ENCODE measurements at places on chromosomes 12 and 14.

- DNase-seq, result peak; percentile 67
Measured at GRCh38 chr14:105294142-105294597, 6.6 kb downstream of the BRF1 start.

GRCh38 chr14:91770185-91770584 is 38.3 kb upstream of the CATSPERB start:
- DNase-seq, result no peak

GRCh38 chr14:34098045-34098984 is 147.4 kb upstream of the EGLN3 start:
- DNase-seq, result peak; percentile 53

DNA sequence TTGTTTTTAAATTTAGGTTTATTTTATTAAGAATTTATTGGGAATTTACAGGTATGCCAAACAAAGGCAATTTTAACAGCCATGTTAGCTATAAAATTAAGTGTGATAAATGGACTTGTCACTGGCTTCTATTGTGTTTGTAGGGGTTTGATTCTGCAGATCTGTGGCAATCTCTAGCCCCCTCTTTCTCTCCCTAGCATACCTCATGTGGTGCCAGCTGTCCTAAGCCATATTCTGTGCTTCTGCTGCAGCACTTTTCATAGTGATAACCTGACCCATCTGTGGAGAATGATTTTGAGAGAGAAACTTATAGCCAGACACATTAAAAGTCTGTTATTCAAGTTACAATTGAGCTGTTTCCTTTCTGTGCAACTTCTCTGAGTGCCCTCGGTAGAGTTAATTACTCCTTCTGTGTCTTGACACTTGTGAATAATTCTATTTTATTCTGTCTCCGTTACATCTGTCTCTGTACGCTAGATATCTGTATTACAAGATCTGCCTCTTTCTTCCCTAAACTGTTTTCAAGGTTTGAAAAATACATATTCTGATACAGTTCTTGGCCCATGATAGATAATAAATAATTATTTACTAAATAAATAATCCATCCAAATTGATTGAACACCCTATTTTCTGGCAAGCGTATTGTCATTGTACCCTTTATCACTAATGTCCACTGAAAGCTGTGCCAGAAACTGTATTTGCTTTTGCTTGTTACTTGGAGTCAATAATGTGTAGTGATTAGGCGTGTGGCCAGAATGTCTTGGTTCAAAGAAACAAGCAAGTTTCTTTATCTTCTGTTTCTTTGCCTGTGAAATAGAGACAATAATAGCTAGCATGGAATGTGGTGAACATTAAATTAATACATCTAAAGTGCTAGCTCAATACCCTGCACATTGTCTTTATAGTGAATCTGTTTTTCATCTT is 40.0 kb downstream of the FRS2 start:
- DNase-seq, result no peak

GRCh38 chr14:103943673-103944072 is 1.3 kb upstream of the RD3L start:
- no peak for DNase-seq

- no peak for DNase-seq
Measured at GRCh38 chr14:64706119-64706592, 1.9 kb downstream of the PLEKHG3 start.

DNA sequence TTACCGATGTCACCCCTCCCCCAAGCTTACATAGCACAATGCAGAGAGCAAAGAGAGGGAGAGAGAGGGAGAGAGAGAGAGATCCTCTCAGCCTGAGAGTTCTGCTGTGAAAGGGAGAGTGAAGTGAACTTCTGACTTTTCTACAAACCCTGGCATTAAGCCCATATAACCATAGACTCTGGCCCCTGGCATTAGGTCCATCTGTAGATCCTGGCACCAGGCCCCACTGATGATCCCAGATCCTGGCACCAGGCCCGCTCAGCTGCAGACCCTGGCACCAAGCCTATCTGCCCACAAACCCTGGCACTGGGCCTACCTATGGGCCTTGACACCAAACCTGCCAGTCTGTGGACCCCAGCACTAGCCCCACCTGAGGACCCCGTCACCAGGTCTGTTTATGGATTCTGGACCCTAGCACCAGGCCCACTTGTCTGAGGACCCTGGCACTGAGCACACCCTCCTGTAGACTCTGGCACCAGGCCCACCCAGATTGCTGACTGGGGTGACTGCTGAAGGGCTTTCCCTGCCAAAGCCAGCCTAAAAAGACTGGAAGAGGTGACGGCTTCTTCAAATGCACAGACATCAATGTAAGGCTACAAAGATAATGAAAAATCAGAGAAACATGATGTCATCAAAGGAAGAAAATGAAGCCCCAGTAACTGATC is 14.5 kb upstream of the KRT83 start:
- DNase-seq, result no peak

DNA sequence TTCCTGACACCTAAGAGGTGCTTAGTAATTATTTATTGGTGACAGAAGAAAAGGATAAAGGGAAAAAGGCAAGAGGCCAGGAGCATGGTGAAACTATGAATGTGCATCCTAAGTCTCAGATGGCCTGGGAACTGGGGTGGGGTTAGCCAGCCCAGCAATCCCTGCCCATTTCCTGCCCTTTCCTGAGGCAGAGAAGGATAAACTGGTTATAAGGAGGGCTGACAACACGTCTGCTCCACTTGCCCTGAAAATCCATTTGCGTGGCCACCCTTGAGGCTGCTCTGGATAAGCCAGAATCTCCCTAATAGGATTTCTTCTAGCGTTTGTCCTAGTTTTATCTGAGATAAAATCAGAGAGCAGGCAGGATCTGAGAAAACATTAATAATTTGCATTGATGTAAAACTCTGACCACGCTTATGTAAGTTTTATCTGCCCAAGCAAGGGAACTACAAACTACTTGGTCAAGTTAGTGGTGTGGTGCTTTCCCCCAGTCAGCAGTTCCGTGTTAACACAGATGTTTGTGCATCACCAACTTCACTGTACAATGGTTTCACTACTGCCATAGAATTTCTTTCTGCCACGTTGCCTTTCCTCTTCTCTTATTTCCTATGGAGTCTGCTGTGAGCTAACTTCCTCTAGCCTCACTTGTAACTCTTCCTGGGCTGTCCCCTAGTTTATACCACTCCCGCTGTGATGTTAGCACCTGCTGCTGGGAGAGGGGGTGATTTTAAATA is 392.7 kb downstream of the RPS29 start:
- DNase-seq, result no peak

DNA sequence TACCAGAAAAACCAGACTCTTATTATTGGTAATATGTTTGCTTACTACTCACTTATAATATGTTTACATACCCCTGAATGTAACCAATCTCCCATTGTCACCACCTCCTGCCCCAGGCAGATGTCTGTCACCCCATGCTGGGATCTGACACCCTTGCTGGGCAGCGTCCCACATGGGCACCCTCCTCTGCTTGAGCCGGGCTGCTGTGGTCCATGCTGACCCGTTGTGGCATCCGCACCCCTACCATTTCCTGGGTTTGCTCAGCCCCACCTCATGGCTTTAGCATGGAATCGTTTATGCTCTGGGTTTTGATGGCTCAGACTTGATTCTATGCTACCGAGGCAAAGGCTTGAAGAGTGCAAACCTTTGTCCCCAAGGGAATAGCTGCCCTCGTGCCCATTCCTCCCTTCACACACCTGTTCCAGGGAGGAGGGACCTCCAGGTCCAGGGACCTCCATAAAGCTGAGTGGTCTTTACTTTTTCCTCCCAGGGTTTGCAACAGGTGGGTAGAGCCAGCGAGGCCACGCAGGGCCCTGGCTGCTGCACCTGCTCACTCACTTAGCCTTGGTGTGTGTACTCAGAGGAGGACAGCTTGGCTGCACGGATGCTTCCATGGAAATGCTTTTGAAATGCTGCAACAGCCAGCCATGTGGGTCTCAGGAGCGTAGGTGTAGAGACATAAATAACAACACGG is 68.7 kb downstream of the PRMT8 start:
- no peak for DNase-seq

GRCh38 chr12:93419388-93420034 is 22.2 kb downstream of the UBE2N start:
- DNase-seq, result no peak

GRCh38 chr14:39868251-39868650 is 436.0 kb upstream of the FBXO33 start:
- no peak for DNase-seq

GRCh38 chr14:96255501-96256366 is at the start of gene BDKRB1:
BDKRB1 (plus strand) TSS chr14:96256210; CDS start chr14:96263683, 7,473 bp downstream.
- no peak for DNase-seq

DNA sequence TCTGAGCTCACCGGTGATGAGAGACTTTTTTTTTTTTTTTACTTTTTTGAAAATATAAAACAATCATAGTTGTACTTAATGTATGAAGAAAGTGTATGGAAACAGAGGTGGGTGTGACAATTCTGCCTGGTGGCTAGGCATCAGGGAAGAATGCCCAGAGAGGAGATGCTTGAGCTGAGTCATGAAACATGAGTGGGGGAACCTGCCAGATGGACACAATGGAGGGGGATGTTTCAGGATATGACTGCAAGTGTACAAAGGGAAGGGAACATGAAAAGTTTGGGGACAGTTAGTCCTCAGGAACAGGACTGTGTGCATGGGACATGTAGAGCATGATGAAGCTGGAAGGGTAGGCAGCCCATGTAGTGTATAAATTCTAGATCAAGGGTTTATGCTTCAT is 274.2 kb upstream of the E2F7 start:
- DNase-seq, result no peak

DNA sequence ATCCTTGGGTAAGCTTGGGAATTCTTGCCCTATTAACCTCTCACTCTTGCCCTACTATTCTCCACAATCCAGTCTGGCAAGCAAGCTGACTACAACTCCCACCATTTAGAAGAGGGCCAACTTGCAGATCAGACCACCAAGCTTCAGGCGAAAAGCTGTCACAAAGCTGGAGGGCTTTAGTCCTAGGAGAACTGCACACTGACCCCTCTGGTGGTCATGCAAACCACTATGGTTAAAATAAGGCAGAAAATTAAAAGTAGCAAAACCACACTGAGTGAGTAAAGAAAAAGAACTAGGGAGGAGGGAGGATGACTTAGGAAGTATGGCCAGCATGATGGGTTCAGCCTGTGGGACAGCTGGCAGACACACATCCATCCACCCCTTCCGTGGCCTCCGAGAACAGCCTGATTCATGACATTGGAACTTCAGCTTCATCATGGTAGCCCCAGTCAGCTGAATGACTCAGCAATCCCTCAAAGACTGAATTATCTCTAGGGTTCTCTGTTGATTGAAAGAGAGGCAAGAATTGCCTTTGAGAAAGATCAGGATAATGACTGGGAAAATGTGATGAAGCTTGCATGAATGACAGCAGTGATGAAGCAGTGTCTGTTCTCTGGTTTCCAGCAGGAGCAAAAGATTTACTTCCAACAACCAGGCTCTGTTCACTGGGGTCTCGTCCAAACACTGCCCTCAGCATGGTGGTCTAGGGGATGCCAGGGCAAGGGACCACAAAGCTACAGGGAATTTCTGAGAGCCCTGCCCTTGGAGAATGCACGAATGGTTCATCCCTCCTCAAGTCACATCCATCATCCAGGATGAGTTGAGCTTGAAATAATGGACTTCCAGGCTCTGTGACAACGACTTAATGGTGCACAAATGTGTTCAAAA is 24.4 kb downstream of the PITPNM2 start:
- no peak for DNase-seq

GRCh38 chr12:101609198-101609597 is 14.4 kb downstream of the MYBPC1 start:
- no peak for DNase-seq

DNA sequence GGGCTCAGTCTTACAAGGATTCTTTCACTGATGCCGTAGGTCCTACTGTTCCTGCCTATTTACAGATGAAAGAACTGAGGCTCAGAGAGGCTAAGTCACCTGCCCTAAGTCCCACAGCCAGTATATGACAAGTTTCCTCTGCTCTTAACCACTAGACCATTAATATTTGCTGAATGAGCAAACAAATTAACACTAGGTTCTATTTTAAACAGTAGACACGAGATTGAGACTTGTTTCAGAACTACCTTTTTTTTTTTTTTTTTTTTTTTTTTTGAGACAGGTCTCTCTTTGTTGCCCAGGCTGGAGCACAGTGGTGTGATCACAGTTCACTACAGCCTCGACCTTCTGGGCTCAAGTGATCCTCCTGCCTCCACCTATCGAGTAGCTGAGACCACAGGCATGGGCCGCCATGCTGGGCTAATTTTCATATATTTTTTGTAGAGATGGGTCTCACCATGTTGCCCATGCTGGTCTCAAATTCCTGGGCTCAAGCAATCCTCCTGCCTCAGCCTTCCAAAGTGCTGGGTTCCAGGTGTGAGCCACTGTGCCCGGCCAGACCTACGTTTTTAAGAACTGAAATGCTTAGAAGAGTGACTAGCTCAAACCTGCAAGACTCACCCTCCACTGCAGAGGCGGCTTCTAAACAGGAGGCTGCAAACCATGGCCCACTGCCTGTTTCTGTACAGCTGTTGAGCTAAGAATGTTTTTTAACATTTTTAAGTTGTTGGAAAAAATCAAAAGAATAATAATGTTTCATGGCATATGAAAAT is 12.9 kb downstream of the SYNE3 start:
- no peak for DNase-seq

- no peak for DNase-seq
Measured at GRCh38 chr12:13114251-13115052, 11.0 kb upstream of the GSG1 start.

GRCh38 chr12:52832451-52832850 is 1.7 kb downstream of the KRT79 start:
- no peak for DNase-seq

- no peak for DNase-seq
Measured at GRCh38 chr12:11542599-11542998, 106.9 kb upstream of the ETV6 start.

GRCh38 chr14:89226801-89227495 is 190.1 kb downstream of the FOXN3 start:
- no peak for DNase-seq

- no peak for DNase-seq
Measured at GRCh38 chr12:93460902-93461301, 6.4 kb upstream of the MRPL42 start.

GRCh38 chr14:29668201-29668600 is 259.4 kb downstream of the PRKD1 start:
- DNase-seq, result no peak

DNA sequence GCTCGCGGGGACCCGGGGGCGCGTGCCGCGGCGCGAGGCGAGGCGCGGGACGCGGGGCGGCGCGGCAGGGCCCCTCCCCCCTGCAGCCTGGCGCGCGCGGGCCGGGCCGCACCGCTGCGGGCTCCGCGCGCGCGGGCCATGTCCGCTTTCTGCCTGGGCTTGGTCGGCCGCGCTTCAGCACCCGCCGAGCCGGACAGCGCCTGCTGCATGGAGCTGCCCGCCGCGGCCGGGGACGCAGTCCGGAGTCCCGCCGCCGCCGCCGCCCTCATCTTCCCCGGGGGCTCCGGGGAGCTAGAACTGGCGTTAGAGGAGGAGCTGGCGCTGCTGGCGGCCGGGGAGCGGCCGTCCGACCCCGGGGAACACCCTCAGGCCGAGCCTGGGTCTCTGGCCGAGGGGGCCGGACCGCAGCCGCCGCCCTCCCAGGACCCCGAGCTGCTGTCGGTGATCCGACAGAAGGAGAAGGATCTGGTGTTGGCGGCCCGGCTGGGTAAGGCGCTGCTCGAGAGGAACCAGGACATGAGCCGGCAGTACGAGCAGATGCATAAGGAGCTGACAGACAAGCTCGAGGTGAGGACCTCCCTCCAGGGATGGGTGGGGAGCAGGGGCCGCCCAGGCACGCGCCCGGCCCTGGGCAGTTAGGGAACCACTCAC is 820 bp downstream of the BICDL1 start:
- peak; percentile 26 for DNase-seq
